M059J (cell line): ENCODE measurements at places on chromosomes 7 and 10. TPM values are rescaled to one million over a fixed set of nuclear protein-coding genes. Genes with fewer than 3 reads are reported as not detected.

Gene YWHAG
- 131 and 133 TPM in 2 replicates for total RNA-seq

Gene FANK1
- total RNA-seq: 4.5 and 11.2 TPM in 2 replicates

Gene ITIH5
- 0.64 and 2.1 TPM in 2 replicates for total RNA-seq

Gene CLCN1
- not detected in 2 replicates for total RNA-seq

Gene PON1
- not detected in 2 replicates for total RNA-seq

Gene GATAD1
- 15.3 and 24.5 TPM in 2 replicates for total RNA-seq

Gene CDC14C
- 0.07 and 0.10 TPM in 2 replicates for total RNA-seq

Gene SORBS1
- 0.57 and 2.4 TPM in 2 replicates for total RNA-seq

Gene METTL27
- total RNA-seq: 1.7 and 1.9 TPM in 2 replicates

Gene CLRN3
- total RNA-seq: not detected in 2 replicates

Gene PPRC1
- 14.7 and 15.1 TPM in 2 replicates for total RNA-seq

Gene OPN4
- 0.52 TPM in 1 of 2 replicates, not detected in the other for total RNA-seq

Gene CREB3L2
- 16.5 and 31.9 TPM in 2 replicates for total RNA-seq

Gene LIPK
- total RNA-seq: not detected in 2 replicates

Gene TMEM254
- total RNA-seq: 16.9 and 20.6 TPM in 2 replicates

Gene GAD2
- total RNA-seq: not detected in 2 replicates

Gene OPALIN
- total RNA-seq: not detected in 2 replicates

Gene PDE1C
- total RNA-seq: 43.5 and 70.6 TPM in 2 replicates

Gene NPS
- not detected in 2 replicates for total RNA-seq

Gene AQP1
- 0.62 and 0.74 TPM in 2 replicates for total RNA-seq

Gene PITX3
- total RNA-seq: not detected in 2 replicates

- no peak for DNase-seq
Measured at GRCh38 chr7:47583739-47584535, 2.0 kb upstream of the TNS3 start.

GRCh38 chr10:35752469-35753461 is 110.7 kb upstream of the FZD8 start:
- DNase-seq: no peak

GRCh38 chr7:155093596-155093995 is 23.5 kb downstream of the HTR5A start:
- DNase-seq: peak; percentile 64

GRCh38 chr10:68462536-68462935 is 9.2 kb downstream of the DNA2 start:
- no peak for DNase-seq

GRCh38 chr10:86591436-86591835 is 62.9 kb upstream of the OPN4 start:
- DNase-seq: no peak

GRCh38 chr10:7283246-7283645 is 127.6 kb downstream of the SFMBT2 start:
- no peak for DNase-seq

- peak; percentile 71 for DNase-seq
Measured at GRCh38 chr10:58335306-58336005, 650 bp downstream of the UBE2D1 start.

- peak; percentile 84 for DNase-seq
Measured at GRCh38 chr10:22433875-22434274, 88.6 kb downstream of the SPAG6 start.

- peak; percentile 23 for DNase-seq
Measured at GRCh38 chr7:14233076-14233867, 243.8 kb upstream of the ETV1 start.

- DNase-seq: no peak
Measured at GRCh38 chr7:124738639-124739038, 27.0 kb downstream of the GPR37 start.

DNA sequence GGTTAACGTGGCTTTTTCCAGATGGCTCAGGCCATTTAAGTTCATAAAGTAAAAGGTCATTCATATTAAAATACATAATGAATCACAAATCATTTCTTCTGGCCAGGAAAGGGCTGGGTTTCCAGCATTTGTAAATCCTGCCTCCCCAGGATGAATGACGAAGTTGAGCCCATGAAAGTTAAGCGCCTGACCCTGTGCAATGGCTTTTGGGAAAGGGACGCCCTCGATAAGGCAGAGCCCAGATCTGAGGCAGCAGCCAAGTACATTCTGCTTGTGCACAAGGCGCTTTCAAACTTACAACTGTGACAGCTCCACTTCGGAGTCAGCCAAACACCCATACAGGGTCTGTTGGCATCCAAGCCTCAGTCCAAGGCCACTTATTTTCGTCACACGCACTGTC is 2.8 kb downstream of the GIMAP6 start:
- DNase-seq: no peak

GRCh38 chr7:298743-299142 is 8.8 kb downstream of the FOXL3 start:
- no peak for DNase-seq

DNA sequence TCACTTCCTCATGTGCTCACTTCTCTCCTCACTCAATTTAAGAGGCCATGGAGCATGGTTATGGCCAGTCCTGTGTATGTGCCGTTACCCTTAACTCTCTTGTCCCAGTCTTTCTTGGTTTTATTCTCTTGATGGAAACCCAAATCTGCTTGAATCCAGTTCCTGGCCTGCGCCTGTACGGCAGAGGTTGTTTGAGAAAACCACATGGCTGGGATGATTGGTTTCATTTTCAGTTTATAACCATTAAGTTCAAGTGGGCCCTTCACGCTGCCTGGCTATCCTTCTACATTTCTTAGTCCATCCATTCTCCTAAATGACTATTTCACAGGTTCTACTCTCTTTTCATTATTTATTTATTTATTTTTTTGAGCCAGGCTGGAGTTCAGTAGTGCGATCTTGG is 1.6 kb upstream of the ZNF239 start:
- no peak for DNase-seq

DNA sequence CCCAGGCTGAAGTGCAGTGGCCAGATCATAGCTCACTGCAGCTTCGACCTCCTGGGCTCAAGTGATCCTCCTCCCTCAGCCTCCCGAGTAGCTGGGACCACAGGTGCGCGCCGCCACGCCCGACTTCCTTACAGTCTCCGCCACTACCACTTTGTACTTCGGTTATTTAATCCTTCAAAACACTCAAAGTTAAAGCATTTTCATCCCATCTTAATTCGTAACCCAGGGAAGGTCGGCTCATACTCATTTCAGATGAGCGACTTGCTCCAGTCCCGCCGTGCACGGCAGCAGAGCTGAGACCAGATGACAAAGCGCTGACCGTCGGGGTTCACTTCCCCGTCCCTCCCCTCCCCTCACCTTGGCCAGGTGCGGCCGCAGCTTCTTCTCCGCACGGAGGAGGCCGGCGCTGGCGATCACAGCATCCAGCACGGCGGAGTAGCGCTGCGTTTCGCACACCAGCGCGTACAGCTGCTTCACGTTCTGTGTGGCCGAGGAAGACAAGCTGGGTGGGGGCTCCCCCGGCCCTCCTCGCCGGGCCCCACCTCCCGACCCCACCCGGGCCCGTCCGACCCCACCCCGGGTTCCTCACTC is 457 bp downstream of the NSUN5 start:
- no peak for DNase-seq

DNA sequence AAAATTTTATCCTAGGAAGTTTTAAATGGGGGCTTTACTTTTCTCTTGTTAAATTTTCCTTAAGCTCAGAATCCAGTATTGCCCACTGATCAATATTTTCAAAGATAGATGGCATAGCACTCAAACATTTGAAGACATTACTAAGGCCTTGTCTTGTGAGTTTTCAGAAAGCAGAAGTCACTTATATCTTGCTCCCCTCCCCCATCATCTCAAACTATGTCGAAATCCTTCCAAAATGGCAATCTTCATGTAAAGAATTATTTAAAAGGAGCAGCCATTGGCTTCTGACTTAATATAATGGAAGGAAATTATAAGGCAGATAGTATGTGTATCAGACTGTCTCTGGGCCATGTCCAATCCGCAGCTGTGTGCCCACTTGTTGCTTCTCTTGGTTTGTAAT is 553.5 kb upstream of the C7orf33 start:
- no peak for DNase-seq

DNA sequence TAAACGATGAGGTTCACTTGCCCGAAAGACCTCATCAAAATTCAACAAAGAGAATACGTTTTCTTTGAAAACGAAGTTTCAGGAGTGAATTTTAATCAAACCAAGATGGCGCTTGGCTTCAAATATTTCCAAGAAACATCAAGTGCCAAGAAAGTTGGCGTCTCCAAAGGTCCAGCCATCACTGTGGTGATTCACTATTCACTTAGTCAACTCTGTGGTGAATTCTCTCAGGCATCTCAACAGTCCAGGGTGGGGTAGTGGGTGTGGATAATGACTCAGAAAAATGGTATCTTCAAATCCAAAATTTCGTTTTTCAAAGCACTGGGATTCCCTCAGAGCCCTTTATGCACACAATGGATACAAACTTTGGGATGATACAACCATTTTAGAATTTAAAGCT is 133.1 kb downstream of the SVIL start:
- peak; percentile 88 for DNase-seq

GRCh38 chr7:114209968-114210367 is 204.6 kb upstream of the FOXP2 start:
- DNase-seq: no peak

GRCh38 chr10:14774797-14775196 is at the start of gene FAM107B:
Gene FAM107B, minus strand, starts transcription at chr10:14774897. Its CDS starts 234 bp downstream, at chr10:14774663.
- DNase-seq: no peak

DNA sequence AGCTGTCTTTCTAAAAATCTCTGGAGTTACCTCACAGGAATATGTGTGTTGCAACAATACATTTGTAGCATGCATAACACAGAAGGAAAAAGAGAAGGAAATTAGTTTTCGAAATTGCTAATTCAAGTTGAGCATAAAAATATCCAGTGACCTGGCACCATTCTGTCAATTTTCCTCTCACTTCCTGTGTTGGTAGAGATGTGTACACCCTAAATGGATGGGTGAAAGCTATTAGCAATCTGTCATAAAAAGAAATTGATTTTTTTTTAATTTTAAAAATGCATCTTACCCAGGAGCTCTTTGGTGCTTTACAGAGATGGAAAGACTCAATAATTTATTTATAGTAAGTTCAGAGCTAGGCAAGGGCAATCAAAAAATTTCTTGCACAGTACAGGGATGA is 333.3 kb upstream of the TMEM229A start:
- DNase-seq: no peak

DNA sequence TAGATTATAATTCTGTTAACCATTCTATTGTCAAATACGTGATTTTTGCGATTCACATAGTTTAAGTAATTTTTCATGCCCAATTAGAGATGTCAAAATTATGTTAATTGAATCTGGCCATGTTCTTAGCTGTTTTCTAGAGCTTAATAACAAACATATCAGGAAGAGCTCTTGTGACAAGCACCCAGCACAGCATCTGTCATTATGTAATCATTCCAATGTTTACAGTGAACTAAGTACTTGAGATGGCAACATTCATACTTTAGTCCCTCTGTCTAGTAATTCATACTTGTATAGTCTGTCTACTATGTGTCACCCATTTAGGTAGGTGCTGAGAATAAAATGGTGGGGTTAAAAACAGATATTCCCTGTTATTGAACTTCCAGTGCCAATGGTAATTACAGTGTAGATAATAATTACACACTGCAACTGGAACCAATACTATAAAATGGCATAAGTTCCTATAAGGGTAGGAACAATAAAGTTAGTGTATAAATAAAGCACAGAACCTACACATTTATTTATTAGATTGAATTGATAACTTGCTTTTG is 55.2 kb downstream of the ZEB1 start:
- DNase-seq: no peak

- DNase-seq: no peak
Measured at GRCh38 chr7:18558910-18559309, 63.4 kb downstream of the HDAC9 start.

DNA sequence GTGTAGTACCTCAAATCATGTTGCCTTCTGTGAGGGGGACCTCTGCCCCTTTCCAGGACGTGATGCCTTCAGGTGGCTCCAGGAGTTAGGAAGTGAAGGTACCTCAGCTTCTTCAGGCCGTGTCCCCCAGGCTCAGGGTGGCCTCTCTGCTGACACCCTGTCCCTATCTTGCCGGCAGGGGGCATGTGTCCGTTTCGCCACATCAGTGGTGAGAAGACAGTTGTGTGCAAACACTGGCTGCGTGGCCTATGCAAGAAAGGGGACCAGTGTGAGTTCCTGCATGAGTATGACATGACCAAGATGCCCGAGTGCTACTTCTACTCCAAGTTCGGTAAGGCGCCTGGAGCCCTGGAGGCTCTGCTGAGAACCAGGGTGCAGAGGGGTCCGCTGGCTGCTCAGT is 9.2 kb downstream of the CPSF4 start:
- no peak for DNase-seq

DNA sequence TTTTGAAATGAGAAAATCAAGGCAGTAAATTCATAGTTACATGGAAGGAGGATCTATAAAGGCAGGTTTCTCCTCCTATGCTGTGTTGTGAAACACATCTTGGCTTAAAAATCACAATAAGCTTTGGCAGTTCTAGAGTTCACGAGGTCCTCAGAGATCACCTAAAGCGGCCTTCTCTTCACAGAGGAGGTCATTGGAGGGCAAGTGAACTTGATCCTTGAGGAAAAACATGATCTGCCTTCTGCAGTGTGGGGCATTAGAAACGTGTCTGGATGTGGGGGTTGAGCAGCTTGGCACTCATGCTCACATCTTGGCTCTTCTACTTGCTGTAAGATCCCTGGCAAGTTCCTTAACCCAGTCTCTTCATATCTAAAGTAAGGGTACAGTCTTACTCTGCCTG is 96.1 kb upstream of the BMPER start:
- DNase-seq: no peak

DNA sequence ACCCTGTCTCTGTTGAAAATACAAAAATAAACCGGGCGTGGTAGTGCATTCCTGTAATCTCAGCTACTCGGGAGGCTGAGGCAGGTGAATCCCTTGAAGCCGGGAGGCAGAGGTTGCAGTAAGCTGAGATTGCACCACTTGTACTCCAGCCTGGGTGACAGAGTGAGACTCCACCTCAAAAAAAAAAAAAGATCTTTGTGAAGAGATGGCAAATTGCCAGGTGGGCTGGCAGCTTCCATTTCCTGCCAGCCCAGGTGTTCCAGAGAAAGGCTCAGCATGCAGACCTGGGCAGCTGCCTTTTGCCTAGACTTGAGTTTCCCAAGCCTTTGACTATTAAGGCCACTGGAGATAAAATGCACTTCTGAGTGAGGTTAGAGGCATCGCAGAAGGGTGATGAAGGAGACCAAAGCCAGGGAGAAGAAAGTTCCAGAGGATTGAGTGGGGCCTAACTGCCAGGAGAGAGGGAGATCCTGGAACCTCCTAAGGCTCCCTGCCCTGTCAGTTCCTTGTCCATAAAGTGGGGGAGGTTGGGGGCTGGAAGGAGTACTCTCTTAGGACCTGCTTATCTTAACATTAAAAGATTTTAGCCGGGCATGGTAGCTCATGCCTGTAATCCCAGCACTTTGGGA is 10.0 kb upstream of the DDIT4 start:
- peak; percentile 46 for DNase-seq

DNA sequence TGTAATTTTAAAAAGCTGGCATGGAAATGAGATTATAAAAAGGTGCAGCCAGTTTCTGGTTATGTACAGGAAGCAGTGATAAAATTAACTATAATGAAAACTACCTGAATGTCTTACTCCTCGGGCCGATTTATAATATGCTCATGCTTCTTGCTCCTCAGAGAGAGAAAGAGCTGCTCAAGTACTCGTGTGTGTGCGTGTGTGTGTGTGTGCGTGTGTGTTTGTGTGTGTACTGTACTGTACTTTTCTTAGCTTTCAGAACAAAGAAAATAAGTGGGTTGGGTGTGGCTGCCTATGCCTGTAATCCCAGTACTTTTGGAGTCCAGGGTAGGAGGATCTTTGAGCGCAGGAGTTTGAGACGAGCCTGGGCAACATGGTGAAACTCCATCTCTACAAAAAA is 96.6 kb upstream of the NMT2 start:
- no peak for DNase-seq
